Activated CD4-positive, CD25-positive, alpha-beta regulatory T cell (primary cell): ENCODE measurements at places on chromosomes 5 and 9.

DNA sequence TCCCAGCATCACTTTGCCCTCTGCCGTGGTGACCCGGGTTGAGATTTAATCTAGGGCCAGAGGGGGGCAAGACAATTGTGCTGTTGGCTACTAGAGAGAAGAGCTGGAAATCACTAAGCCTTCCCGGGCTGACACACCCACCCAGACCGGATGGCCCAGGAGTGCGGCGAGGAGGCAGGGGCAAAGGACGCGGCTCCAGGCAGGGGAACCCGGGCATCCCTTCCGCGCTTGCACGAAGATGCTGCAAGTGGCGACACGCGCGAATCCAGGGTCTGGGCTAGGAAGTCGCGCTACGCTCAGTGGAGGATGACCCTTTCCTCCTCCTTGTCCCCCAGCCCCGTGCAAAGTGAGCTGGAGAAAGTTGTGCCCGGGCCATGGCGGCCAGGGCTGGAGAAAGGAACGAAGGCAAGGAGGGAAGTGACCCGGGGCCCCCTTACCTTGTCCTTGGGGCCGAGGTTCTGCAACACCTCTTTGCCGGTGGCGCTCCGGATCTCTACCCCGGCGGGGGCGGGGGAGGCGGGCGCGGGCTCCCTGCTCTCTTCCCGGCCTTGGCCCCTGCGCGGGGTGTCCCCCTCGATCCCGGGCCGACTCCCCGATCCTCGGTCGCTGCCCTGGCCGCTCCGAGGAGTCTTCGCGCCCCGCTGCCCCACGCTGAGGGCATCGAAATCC, 693 bp downstream of the DPYSL3 start:
- DNase-seq, result no peak

DNA sequence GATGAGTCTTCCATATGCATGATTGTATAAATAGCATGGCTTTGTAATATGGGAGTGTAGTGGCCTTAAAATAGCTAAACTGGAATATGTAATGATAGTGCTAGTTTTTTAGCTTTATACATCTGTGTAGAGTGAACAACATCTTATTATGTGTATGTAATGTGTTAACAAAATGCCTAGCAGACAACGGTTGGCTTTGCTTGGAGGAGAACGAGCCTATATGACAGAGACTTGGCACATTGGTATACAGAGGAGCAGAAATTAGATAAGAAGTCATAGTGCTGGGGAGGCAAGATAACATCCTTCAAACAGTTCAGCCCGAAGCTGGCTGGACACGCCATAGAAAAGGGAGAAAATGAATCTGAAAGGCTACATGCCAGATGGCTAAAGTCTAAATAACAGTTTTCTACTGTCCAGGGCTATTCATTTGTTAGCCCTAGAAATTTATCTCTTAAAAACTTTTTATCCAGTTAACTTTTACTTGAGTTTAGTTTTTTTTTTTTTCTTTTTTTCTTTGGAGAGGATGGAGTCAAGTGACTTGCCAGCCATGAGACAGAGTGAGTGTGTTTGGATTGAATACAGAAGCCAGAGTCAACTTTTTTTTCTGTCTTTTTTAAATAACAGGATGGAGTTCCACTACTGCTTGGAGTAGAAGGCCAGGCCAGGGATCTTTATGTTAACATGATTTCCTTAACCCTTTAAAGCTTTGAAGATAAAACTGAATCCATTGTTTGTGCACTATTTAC, 214.4 kb upstream of the ACTBL2 start:
- no peak for DNase-seq

DNA sequence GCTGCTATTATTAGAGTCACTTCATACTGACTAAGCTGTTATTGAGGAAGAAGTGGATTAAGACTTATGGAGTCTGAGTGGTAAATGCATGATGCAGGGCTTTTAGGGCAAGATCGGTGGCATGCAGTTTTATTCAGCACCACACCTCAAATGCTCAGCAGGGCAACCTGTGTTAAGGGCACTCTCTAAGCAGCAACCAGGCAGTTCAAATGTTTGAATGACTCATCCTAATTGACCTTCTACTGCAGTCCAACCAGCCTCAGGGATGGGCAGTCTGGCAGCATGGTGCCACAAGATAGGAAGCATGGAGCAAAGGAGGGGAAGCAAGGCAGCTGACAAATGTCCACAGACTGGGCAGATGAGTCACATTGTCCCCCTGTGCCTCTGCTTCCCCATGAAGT, 80.2 kb upstream of the MIER3 start:
- DNase-seq, result no peak

- no peak for DNase-seq
These were observed 63.0 kb downstream of the GDNF start for GRCh38 chr5:37776826-37777225.

DNA sequence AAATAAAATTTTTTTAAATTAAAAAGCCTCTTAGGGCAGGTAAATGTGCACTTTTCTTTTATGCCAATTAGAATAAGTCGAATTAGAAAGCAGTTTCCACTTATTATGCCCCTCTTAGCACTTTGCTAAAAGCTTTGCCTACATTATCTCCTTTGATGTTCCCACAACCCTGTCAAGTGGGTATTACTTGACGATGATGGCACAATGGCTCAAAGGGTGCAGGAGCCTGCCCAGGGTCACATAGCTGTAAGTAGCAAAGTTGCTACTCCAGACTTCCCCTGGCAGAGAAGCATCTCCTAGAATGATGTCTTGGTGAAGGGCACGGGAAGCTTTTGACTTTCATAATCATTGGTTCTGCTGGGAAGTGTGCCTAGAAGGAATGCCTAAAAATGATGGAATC, 18.4 kb upstream of the IQGAP2 start:
- no peak for DNase-seq

GRCh38 chr9:119453490-119453911, 84.3 kb upstream of the BRINP1 start:
- DNase-seq, result no peak

DNA sequence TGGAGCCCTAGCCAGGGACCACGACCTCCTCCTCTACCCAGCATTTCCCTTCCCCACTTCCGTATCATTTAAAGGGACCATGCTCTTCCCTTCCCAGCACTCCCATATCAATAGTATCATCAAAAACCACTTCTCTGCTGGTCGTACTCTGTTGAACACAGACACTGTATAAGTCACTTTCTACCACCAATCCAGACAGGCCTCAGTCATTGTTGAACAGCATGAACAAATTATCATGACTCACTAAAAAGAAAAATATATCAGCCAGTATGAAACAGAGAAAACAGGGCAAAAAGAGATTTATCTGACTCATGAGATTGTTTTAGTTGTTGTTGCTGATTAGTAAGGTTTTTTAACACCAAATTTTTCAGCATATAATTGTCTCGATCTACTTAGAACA, 89.8 kb downstream of the CDKN2A start:
- no peak for DNase-seq

DNA sequence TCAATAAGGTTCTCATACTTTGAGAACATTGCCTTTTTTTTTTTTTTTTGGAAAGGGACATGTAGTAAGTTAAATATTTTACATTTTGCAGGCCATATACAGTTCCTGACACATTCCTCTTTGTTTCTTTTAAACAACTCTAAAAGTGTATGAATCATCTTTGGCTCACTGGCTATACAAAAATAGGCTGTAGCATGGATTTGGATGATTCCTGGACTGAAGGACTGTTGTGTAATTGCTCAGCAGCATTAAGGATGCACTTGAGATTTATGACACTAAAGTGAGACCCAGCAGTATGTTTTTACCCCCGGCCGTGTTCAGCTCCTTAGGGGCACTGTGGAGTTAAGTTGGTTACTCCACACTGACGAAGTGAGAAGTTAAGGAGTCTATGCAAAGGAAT, 41.3 kb downstream of the VPS13A start:
- DNase-seq, result no peak

DNA sequence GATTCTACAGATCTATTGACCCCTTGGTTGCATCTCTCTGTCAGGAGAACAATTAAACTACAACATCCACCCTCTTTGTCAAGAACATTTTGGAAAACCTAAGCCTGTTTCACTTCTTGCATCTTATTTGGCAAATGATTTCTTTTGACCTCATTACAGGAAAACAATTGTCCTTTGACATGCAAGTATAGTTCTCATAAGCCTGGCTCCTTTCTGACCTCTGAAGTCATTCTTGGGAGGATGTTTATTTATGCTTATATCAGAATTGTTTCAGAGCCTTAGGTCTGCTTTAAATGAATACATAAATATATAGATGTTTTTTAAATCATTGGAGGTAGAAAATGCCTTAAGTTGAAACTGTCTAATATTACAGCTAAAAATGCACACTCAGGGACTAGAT, 361.3 kb upstream of the PTGER4 start:
- DNase-seq, result no peak

DNA sequence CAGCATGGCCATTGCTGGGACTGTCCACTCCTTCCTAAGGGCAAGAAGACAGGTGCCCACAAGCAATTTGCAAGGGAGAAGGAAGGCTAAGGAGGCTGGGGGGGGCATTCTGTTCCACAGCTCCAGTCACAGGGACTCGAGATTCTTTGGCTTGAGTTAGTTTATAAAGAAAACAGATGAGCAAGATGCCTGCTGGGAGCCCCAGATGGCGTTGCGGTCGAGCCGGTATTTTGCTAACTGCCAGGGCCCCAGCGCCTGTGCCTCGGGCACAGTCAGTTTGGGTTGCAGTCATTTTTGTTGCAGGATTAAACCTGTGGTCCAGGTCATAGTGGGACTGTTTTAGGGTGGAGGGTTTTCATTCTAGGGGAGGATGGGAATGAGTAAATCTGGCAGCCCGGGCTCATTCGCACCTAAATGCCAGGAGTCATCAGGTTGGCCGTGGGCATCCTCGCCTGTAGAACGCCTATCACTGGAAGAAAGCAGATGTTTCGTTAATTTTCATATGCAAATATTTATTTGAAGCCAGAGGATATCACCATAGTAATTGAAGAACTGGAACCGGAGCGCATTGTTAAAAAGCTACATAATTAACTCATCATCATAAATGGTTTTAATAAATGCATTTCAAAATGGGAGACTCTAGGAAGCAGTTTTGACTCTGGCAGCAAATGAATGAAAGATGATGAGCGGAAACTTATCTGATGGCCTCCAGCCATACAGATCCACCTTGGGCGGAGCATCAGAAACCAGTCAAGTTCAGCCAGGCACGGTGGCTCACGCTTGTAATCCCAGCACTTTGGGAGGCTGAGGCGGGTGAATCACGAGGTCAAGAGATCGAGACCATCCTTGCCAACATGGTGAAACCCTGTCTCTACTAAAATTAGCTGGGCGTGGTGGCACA, 87.1 kb upstream of the FCN2 start:
- DNase-seq, result no peak

DNA sequence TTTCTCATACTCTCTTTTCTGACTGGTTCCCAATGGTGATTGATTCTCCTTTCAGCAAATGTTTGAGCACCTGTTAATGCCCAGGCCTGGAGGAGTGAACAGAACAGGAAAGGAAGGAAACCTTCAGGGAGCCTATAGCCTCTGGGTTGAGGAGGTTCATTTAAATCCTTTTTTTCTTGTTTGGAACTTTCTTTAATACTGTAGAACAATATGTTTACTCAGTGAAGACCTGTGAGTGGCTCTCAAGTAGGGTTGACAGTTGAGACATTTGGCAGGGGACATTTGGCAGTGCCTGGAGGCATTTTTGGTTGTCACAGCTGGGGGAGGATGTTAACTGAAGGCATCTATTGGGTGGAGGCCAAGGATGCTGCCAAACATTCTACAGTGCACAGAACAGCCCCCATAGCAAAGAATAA, 6.1 kb upstream of the FAM120AOS start:
- no peak for DNase-seq

- DNase-seq, result no peak
These were observed 181.5 kb downstream of the IRX2 start for GRCh38 chr5:2569774-2570542.

DNA sequence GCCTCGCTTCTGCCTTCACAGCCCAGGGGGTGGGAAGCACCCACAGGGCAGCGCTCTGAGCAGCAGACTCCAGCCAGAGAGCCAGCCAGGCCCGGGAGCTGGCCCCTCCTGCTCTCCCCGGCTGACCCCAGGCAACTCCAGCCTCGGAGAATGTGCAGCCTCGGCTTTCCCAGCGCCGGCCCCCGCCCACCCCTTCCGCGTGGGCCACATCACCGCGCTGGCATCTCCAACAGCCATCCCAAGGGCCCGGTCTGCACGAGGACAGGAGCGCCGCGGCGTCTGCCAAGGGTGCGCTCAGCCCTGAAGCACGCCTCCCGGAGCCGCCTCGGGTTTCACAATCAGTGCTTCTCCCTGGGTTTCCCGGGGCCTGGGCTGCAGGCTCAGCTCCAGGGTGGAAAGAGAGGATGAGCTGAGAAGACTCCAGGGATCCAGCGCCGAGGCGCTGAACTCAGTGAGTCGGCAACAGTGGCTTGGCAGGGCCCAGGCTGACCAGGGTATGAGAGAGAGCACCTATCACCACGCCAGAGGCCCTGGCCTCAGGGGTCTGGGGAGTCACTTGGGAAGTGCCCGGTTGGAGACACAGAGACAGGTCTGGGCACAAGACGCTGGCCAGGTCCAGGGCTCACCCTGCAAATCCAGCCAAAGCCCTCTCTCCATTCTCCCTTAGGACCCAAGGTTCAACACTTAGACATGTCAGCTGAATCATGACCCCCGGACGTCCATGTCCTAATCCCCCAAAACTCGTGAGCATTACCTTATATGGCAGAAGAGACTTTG, 79.6 kb downstream of the ADAMTS2 start:
- DNase-seq, result no peak

DNA sequence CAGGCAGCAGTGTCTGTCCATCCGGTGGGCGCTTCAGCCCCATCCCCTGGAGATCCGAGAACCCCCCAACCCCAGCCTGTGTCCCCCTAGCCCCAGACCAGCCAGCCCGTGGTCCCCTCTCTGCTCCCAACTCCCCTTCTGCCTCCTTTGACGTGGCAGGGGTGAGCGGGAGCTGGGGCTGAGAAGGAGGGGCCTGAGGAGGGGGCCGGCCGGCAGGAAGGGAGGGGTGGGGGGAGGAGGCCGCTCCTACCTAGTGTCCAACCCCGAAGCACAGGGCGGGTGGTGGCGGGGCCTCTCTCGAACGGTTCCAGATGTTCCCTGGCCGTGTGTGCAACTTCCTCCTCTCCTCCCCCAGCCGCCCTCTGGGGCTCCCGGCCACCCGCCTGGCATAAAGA, 31.0 kb downstream of the GOLGA2 start:
- DNase-seq, result no peak

- DNase-seq, result no peak
These were observed 11.9 kb downstream of the FYB1 start for GRCh38 chr5:39207345-39208045.

DNA sequence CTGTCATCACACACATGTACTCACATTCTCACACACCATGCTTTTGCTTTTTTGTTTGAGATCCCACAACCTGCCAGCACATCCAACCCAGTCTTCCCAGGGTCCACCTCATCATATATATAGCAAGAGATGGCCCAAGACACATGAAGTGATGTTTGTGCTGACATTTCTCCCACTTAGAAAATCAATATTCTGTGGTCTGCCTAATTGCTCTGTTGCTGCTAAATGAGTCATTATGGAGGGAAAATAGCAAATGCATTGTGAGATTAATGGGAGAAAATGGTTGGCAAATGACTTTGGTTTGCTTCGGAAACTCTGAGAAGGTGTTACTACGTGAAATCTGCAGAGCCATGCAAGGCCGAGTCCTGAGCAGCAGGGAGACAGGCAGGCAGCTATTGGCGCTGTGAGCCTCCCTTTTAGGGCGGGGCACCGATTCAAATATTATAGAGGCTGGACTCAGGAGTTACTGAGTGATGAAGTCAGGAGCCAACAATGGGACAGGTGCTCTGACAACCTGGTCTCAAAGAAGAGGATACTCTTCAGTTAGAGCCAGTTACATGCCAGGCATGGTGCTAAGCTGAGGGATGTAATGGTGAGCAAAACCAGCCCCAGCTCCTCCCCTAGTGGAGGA, 62.8 kb downstream of the DAB2IP start:
- no peak for DNase-seq
